CD4-positive, alpha-beta T cell (primary cell): ENCODE measurements at places on chromosomes 13 and 19. TPM values are rescaled to one million over a fixed set of nuclear protein-coding genes. Genes with fewer than 3 reads are reported as not detected.

PSG11 gene
- total RNA-seq: not detected

ATXN8OS gene
- not detected for total RNA-seq

PSG7 gene
- total RNA-seq: not detected

ZNF563 gene
- 4.5 TPM for total RNA-seq

MYH14 gene
- total RNA-seq: not detected

PDE4C gene
- not detected for total RNA-seq

ZNF837 gene
- total RNA-seq: 1.0 TPM

SOX21 gene
- not detected for total RNA-seq

TMEM259 gene
- 390 TPM for total RNA-seq

KLK5 gene
- total RNA-seq: not detected

SLC10A2 gene
- total RNA-seq: not detected

SBK2 gene
- total RNA-seq: not detected

TEX29 gene
- total RNA-seq: 0.52 TPM
